Activated T-cell treated with anti-CD3 and anti-CD28 coated beads, Interleukin-2, amount 50 U/mL, for 1 hour (primary cell): ENCODE measurements at places on chromosomes 6 and 20.

- DNase-seq: no peak
Measured at GRCh38 chr6:139979021-139979725, 604.7 kb upstream of the CITED2 start.

DNA sequence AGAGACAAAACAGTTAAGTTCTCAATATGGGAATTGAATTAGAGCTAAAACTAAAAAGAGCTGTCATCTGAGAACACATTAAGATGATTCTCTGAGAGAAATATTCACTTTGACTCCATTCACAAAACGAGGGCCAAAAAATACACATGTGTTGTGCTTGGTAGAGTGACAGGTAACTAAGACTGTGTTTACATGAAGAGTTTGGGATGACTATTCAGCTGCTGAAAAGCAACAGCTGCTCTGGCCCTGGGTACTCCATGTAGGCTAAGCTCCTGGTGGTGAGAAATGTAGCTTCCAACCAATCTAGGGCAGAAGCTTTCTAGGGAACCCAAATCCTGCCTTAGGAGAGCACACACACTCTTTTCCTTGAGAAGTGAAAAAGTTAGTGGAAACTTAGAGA, 184.5 kb downstream of the COL21A1 start:
- DNase-seq: no peak

DNA sequence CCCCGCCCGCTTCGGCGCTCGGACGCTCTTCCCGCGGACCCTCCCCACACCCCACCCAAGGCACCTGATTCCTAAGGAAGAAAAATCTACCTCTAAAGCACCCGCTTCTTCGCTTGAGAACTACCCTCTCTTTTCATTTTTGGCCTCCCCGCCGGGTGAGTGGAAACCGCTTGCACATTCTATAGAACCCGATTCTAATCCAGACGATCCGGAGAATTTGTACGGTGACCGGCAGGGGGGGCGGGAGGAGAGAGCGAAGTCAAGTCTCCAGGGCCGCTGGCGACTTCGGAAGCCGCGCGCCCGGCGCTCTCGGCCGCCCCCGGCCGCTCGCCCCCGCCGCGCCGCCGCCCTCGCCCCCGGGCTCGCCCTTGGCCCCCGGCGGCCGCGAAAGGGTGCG, at the start of gene RBM24:
RBM24 (plus strand) TSS at position 262 of the 397 bp plus-strand sequence. CDS start 221 bp downstream, outside the sequence.
- no peak for DNase-seq

DNA sequence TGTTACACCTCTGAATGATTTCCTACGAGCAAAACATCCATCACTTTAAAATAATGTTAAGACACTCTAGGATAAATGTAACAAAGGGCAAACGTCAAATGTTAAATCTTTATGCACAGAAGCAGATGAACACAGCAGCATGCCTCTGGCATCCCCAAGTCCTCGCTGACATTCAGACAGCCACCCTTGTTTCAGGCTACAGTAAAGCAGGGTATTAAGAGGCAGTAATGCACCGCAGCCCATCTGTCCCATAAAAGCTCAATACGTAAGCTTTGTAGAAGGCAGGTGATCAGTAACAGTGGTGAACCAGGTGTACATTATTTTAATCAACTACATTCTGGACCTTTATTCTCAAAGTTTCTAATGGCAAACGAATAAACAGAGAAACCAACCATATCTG, 64.8 kb downstream of the PPP1R3G start:
- DNase-seq: no peak

DNA sequence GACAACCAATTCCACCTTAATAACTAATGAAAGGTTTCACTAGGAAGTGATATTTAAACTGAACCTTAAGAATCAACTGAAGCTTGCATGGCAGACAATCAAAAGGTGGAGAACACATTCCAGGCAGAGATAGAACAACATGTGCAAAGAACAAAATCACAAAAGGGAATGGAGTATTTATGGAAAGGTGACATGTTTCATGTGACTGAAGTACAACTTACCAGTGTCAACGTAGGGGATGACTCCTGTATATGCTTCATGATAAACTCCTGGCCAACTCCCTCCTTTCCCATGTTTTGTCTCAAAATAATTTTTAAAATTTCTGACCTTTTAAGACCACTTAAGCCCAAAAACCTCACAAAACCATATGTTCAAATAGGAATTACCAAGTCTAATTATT, 6.6 kb downstream of the PLN start:
- no peak for DNase-seq

DNA sequence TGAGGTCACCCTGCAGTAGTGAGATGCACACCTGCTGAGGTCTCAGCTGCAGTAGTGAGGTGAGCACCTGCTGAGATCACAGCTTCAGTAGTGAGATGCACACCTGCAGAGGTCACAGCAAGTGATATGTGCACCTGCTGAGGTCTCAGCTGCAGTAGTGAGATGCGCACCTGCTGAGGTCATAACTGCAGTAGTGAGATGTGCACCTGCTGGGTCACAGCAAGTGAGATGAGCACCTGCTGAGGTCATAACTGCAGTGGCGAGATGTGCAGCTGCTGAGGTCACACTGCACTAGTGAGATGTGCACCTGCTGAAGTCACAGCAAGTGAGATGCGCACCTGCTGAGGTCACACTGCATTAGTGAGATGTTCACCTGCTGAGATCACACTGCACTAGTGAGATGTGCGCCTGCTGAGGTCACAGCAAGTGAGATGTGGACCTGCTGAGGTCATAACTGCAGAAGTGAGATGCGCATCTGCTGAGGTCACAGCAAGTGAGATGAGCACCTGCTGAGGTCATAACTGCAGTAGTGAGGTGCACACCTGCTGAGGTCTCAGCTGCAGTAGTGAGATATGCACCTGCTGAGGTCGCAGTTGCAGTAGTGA, 20.8 kb downstream of the ZDHHC14 start:
- DNase-seq: no peak

DNA sequence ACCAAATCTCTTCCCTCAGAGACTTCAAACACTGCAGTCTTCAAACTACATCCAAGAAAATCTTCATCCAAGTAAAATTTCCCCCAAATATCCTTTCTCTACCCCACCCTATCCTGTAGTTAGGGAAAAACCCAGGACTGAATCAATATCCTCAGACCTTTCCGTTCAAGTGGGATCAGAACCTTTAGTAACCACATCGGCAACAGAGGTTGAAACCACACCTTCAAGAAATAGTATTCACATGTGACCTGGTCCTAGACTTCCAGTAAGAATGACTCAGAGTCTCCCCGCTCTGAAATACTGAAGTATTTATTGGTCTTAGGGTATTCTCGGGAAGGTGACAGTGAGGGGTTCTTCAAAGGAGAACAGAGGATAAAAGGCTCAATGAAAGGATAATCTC, 8.7 kb downstream of the HLA-DPA1 start:
- DNase-seq: no peak

GRCh38 chr6:34005901-34006531, 139.9 kb downstream of the GRM4 start:
- DNase-seq: no peak

- DNase-seq: no peak
Measured at GRCh38 chr6:11700118-11700718, 78.4 kb downstream of the ADTRP start.

DNA sequence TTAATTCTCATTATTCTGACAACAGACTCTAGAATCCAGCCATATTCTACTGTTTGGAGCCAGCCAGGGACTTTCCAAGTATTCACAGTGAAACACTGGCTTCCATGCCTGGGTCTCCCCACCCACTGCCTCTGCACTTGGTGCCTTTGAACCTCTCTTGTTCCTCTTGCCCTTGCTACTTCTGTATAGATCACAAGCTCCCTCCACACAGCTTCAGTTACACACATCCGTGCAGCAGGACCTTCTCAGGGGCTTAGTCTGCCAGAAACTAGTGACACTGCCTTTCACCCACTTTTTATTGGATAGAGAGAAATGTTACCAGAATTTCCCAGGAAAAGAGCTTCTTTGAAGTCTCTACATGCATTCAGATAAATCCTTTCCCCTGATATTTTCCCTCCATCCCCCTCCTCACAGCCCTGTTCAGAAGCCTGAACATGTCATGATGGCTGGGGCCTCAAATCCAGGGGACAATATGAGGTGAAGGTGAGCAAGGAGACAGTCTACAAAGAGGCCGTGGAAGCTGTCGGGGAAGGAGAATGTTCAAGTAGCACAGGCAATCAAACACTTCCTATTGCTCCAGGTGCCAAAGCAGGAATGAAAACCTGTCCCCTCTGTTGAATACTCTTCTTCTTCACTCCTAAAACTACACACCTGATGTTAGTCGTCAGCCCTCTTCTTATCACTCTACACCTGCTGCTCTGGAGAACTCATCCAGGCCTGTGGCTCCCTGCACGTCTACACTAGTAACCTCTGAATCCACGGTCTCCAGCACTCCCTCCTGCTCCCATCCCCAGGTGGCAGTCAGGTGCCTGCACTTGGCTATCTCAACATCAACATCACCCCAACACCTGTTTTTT, 20.2 kb upstream of the HLA-DOA start:
- DNase-seq: no peak

DNA sequence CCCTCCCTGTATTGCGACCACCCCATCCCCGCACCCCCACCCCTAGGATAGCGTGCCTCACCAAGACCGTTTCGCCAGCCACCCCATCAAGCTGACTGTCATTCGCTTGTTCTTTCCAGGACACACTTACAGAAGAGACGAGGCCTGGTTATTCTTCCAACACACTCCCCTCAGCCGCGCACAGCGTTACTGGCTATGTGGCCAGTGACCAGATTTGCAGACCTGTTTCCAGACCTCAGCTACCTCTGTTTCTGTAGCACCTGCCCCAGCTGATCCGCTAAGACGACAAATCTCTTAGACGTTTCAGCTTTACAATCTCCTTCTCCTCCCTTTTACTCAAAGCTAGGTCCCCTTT, 26.1 kb downstream of the HLA-F start:
- no peak for DNase-seq

GRCh38 chr20:25254571-25254970, 6.7 kb downstream of the PYGB start:
- DNase-seq: no peak

DNA sequence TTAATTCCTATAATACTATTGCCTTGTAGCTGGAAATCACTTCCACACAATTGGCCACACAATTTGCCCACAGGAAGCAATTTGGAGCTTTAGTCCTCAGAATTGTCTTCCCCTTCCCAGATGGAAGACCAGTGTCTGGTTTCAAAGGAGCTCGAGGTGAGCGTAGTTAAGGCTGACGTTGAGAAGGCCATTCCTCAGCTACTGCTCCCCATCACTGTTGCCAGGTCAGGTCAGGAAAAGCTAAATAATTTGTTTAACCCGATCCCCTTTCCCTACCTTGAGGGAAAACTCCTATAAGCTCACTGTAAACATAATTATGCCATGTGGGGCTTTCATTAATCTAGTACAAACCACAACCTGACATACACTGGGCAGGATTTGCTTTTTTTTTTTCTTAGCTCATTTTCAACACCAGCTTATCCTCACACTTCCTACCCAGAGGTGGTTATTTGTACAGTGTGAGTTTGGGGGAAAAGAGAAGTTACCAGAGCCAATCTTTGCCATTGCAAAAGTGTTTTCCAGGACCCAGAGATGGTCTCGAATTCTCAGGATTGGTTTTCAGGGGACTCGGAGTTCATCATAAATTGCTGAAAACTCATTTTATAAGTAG, 242.7 kb downstream of the CLIC5 start:
- no peak for DNase-seq

- no peak for DNase-seq
Measured at GRCh38 chr6:50116390-50116789, 66.7 kb upstream of the DEFB112 start.

DNA sequence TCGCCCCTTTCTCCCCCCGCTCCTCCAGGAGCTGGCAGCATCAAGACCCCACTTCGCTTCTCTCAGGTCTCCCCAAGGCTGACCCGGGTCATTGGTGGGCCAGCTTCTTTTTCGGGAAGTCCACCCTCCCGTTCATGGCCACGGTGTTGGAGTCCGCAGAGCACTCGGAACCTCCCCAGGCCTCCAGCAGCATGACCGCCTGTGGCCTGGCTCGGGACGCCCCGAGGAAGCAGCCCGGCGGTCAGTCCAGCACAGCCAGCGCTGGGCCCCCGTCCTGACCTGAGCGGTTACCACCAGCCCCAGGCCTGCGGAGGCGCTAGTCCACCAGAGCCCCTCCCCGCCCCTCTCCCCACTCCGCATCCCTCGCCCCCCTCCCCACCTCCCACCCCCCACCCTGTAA, 1.0 kb downstream of the PPDPF start:
- no peak for DNase-seq

DNA sequence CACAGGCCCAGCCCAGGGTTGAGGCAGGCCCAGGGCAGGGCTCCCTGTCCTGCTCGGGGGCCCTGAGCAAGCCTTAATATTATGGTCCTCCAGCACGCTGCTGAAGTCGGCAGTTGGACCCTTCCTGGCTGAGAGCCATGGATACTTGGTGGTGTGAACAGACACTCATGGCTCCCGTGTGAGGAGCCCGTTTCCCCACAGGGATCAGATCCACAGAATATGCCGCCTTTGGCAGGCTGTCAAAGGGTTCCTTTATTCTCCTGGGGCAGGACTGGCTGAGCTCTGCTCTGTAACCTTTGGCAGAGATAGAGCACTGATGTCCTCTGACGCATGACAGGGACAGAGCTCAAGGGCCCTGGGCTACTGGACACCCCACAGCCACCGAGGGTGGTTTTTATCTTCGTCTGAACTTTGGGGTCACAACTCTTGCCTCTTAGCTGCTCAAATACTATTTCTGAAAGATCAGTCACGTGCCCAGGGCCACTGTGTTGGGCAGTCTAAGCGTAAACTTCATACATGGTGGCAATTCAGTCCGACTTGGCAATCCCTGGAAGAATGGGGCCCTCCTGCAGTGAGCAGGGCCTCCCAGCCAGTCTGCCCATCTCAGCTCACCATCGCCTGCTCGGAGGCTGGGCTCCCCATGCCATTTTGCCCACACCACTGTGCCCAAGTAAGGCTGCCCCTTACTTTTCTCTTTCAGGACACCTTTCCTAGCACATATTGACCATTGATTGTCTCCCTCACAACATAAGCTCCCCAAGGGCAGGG, 49.1 kb downstream of the TTI1 start:
- no peak for DNase-seq

- no peak for DNase-seq
Measured at GRCh38 chr20:40744818-40745175, 55.8 kb upstream of the MAFB start.

GRCh38 chr6:101386982-101387381, 6.5 kb upstream of the GRIK2 start:
- no peak for DNase-seq

DNA sequence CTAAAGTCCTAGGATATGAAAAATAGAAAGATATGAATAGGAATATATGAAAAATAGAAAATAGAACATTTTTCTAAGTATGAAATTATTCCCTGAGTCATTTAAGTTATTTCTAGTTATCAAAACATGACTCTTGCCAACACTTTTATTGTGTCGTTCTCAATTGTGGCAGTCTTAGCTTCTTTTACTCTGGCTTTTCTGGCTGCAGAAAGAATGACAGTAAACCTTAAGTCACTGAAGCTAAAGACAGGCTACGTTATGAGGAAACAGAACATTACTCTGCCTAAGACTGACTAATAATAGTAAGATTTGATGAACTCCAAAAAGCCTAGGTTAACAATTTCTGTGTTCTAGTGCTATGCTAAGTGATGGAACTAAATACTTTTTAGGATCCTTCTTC, 74.6 kb downstream of the AIG1 start:
- no peak for DNase-seq

GRCh38 chr6:138814179-138814834, 18.4 kb downstream of the ECT2L start:
- DNase-seq: no peak
